T1000 (cell line): ENCODE measurements at places on chromosomes 1 and 21.

- no peak for DNase-seq
Observed at GRCh38 chr1:48194801-48195200, 27.7 kb upstream of the SLC5A9 start.

DNA sequence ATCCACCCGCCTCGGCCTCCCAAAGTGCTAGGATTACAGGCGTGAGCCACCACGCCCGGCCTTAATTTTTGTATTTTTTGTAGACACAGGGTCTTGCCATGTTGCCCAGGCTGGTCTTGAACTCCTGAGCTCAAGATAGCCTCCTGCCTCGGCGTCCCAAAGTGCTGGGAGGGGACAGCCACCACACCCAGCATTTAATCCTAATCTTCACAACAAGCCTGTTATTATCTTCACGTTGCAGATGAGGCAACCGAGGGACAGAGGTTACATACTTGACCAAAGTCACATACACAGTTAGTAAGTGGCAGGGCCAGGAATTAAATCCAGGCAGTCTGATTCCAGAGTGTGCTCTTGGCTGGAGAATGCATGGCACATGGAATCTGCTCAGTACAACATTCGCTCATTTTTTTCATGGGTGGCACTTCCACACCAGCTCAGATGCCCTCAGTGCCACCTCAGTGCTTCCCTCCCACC lies 4.8 kb upstream of the GPR37L1 start:
- no peak for DNase-seq

DNA sequence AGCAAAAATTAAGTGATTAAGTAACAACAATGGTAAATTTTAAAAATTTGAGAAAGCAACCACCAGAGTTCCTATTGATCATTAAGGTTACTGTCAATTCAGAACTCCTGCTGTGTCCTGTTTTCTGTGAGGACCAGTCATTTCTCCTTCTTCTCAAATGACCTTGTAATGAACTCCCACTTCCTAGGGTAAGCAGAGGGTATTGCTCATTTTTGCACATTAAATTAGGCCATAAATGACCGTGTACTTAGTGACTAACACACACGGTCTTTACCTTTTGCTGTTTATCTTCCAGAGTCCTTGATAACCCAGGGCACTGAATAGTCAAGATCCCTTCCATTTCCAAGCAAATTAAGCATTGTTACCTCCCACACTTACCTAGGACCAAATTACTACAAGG lies 227.5 kb upstream of the LYPLAL1 start:
- DNase-seq: no peak

DNA sequence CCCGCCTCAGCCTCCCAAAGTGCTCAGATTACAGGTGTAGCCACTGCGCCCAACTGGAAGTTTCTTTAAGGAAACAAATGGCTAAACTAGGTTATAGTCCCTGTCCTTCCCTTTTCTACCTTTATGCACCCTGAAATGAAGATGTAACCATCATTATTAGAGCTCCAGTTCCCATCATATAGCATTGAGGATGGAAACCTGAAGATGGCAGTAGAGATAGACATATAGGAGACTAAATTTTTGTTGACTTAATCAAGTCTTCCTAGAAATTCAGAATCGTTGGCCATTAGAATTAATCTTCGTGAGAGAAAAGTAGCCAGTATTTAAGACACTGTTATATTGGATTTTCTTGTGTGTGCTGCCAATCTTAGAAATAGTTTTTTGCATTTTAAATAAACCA lies 1016.3 kb upstream of the NCAM2 start:
- DNase-seq: no peak

- no peak for DNase-seq
Observed at GRCh38 chr1:28286111-28286510, 26.8 kb downstream of the SESN2 start.

DNA sequence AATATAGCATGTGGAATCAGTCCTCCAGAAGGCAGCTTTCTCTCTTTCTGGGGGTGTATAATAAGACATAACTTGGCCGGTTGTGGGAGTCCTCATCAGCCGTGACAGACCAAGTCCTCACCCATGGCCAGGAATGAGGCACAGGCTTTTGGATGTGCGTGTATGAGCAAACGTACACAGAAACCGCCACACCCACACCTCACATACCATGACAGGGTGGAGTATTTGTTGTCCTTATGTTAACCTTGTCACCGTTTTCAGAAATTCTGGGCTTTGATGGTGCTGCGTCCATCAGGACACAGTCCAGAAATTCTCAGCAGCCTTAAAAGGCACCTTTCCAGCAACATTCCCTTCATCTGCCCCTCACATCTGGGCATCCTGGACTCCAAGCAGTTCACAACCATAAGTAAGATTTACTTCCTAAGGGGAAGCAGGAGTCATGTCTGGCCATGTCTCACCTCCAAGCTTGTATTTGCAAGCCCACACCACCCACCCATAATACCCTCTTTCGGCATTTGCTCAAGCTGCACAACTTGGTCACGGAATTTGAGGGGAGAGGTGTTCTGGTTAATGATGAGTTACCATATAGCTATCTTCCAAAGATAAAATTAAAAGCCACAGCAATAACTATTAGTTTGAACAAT lies 12.4 kb downstream of the C1orf116 start:
- DNase-seq: no peak

DNA sequence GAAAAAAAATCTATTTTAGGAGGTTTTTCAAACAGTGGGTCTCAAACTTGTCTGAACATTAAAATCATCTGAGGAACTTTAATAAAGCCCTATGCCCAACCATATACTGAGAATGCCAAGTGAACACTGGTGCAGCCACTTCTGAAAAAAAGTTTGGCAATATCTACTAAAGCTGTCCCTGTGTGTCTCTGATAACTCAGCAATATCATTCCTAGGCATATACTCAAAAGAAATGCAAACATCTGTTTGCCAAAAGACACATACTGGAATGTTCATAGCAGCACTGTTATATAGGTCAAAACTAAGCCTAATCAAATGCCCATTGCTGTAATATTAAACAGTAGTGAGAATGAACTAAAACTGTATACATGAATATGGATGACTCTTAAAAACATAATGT lies 74.2 kb upstream of the RGS4 start:
- DNase-seq: no peak

GRCh38 chr1:42403880-42404400 lies 23.3 kb downstream of the RIMKLA start:
- DNase-seq: no peak

GRCh38 chr1:38728585-38728908 lies 131.0 kb downstream of the RRAGC start:
- DNase-seq: no peak

DNA sequence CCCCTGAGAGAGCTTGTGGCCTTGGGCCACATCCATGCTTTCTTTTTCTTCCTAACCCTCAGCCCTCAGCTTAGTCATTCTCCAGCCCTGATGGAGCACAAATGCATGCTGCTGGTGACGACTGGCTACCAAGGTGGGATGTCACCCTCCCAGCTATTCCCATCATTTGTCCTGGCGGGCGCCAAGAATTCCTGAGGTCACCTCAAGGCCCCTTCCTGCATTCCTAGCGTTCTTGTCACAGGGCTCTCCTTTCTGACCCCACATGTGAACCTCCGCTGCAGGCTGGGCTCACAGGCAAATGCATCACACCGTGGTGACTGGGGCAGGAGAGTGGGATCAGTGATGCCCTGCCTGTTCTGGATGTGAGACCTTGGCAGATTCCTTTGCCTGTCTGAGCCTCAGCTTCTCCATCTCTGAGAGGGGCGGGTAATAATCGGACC lies 53.4 kb upstream of the IFFO2 start:
- DNase-seq: peak; percentile 83

- DNase-seq: no peak
Observed at GRCh38 chr1:222105393-222105737, 363.5 kb upstream of the DUSP10 start.

DNA sequence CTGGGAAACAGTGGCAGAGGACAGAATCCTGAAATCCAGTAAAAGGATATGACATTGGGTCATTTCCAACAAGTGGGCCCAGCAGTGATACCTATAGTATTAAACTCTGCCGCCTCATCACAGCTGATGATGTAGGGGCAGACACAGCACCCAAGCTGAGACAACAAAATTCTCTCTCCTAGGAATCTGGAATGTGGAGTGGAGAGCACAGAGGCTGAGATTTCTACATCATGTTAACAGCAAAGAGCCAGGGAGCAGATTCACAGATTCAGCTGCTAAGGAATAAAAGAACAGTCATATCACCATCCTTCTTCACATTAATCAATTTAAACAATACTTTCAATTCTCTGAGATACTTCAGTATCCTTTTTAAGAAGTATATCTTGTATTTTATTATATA lies 61.9 kb downstream of the CRP start:
- DNase-seq: no peak

DNA sequence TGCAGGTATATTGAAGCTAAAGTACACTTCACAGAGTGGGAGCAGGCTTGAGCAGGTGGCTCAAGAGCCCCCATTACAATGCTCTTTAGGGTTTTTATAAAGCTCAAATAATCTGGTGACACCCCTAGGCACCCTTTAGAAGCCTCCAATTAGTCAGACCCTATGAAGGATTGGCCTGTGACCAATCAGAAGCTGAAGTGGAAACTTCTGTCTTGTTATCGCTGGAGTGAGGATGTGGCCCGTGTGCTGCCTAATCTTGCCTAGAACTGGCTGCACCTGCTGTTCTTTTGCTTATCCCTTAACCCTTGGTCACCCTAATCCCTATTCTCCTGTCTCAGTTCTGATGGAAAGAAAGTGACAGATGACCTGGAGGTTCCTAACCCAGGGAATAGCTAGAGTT lies 70.8 kb upstream of the ABCG1 start:
- no peak for DNase-seq

DNA sequence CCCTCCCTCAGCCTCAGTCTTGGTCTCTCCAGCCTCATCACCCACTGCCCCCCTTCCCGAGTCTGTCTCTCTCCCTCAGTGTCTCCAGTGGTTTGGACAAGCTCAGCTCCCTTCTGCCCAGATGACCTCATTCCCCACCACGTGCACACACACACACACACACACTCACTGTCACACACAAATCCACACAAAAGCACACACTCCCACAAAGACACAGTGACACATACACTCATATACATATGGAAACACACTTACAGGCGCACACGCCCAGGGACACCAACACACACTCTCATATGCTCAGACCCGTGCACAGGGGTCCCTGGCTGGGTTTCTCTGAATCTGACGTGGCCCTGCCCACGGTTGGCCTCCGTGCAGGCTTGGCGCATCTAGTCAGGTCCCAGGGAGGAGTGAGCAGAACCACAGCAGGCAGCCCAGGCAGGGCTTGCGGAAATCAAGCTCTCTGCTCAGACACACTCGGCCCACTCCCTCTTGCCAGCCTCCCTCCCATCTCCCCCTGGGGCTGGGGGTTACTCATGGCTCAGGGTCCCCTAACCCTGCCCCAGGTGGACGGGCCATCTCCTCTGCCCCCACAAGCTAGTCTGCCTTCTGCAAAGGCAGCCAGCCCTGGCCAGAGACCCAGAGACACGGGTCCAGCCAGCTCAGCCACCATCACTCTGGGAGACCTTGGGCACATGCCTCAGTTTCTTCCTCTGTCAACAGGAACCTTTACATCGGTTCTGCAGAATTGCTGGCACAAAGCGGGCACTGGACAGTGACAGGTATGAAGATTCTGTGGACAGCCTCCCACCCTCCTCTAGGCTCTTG lies 38.5 kb upstream of the FAM131C start:
- DNase-seq: no peak

- no peak for DNase-seq
Observed at GRCh38 chr1:163720294-163720693, 398.5 kb downstream of the NUF2 start.

DNA sequence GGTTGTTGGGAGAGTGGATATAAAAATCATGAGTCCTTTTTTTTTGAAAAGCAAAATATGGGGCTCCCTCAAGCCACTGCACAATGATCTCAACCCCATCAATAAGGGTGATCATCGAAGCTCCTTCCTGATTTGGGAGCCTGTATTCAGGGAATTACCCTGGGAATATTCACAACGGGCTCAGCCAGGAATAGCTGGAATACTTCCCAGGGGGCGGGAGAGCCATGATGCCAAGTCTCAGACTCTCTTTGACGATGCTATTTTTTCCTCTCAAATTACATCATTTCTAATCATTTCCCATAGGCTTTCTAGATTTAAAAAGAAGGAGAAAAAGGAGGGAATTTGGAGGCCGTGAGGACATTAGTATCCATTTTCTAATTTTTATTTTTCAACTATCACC lies 18.4 kb downstream of the OLIG1 start:
- no peak for DNase-seq

- DNase-seq: peak; percentile 88
Observed at GRCh38 chr1:21783679-21784603, 992 bp upstream of the USP48 start.

DNA sequence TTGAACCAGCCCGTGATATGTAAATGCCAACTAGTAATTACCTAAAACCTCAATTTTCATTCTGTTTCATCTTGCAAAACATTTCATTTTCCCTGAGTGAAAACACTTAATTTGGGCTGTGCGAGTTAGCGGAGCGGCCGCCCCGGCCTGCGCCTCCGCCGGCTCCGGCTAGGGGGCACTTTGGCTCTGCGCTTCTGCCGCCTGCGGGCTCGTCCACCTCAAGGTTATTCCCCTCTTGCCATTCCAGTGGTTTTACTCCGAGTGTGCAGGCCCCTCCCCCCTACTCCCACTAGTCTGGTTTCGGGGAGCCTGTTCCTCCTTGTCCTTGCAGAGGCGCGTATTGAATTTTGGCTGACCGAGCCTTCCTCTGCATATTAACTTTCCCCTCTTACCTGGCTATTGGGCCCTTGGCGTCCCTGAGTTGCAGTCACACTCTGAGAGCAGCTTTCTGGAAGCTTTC lies 55.6 kb downstream of the PEX14 start:
- DNase-seq: no peak

GRCh38 chr1:221993444-221993948 lies 251.6 kb upstream of the DUSP10 start:
- no peak for DNase-seq

DNA sequence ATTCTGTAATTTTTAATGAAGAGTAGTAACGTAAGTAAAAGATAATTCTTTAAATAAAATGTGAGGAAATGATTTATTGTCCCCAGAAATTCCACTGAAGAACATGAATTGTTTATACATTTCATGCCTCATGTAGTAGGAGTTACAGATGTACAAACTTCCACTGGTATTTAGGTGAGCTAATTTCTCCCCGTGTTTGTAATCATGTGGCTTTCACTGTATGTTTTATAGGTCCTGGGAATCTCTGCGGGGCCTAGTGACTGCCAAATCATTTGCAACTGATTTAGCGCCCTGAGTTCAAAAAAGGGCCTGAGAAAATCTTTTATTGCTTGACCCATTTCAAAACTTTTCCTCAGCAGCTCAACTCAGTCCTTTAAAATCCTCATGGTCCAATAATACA lies 30.5 kb upstream of the FASLG start:
- DNase-seq: no peak

GRCh38 chr1:71276466-71276865 lies 195.6 kb upstream of the ZRANB2 start:
- DNase-seq: no peak
